ENCODE measurements at places on chromosomes 5 and 9. TPM values are rescaled to one million over a fixed set of nuclear protein-coding genes. Genes with fewer than 3 reads are reported as not detected.

DNA sequence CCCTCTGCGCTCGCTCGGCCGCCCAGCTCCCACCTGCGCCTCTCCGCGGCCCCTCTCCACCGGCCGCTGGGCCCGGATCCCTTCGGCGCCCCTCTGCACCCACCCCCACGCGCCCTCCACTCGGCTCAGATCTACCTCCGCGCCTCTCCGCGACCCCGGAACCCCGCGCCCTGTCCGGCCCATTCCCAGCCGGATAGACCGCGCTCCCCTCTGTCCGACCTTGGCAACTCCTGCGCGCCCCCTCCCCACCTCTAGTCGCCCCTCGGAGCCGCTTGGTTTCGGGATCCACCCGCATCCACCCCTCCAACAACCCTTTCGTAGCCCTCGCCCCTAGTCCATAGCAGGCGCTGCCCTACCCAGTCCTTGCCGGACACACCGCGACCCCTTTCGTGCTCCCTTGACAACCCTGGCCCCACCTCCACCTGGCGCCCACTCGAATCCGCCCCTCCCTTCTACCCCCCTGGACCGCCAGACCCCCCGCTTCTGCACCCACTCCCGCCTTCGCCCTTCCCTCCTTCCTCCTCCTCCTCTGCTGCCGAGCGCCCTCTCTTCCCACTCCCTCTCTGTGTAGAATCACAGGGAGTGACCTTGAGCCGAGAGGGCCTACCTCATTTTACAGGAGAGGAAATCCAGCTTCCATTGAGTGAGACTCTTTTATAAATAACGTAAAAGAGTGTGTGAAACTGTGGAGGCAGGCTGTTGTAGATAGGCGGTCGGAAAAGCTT, 525 bp upstream of the AK3 start:
- no peaks in the 10 kb centered on the region for H3K27me3 ChIP-seq
- H3K4me1 ChIP-seq, result peaks cover 30% of the 10 kb centered on the region

CCNI2 gene
- total RNA-seq, result 8.3 TPM

GRCh38 chr5:43851741-43852140, 248.8 kb downstream of the NNT start:
- H3K4me3 ChIP-seq, result no peak overlapping the region
- no peak for DNase-seq
- no peaks in the 10 kb centered on the region for H3K27me3 ChIP-seq
- no peaks in the 10 kb centered on the region for H3K36me3 ChIP-seq

C6 gene
- total RNA-seq, result not detected

DNA sequence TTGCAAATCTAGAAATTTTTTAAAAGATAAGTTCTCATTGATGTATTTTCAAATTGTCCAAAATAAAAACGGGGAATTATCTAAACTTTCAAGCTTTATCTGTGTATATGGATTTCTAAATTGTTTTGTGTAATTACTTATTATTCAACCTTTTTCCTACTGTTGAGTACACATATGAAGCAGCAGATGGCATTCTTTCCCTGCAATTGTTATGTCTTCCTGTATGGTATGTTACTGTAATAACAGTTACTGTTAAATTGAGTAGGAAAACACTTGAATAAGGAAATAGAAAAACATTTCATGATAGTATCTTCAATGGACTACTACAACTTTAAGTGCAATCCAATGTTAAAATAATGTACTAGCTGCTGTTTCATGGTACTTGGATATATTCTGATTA, 124.8 kb downstream of the RANBP17 start:
- no peak overlapping the region for H3K4me3 ChIP-seq
- H3K27ac ChIP-seq, result no peak overlapping the region
- peaks cover 2% of the 10 kb centered on the region for H3K27me3 ChIP-seq
- DNase-seq, result no peak

GRCh38 chr9:19155106-19155935, 28.0 kb upstream of the PLIN2 start:
- H3K27ac ChIP-seq, result no peak overlapping the region
- H3K36me3 ChIP-seq, result no peaks in the 10 kb centered on the region
- no peak overlapping the region for H3K4me3 ChIP-seq
- DNase-seq, result no peak
- H3K4me1 ChIP-seq, result peaks cover 17% of the 10 kb centered on the region

MSX2 gene
- total RNA-seq, result not detected

S1PR3 gene
- total RNA-seq, result not detected

DNA sequence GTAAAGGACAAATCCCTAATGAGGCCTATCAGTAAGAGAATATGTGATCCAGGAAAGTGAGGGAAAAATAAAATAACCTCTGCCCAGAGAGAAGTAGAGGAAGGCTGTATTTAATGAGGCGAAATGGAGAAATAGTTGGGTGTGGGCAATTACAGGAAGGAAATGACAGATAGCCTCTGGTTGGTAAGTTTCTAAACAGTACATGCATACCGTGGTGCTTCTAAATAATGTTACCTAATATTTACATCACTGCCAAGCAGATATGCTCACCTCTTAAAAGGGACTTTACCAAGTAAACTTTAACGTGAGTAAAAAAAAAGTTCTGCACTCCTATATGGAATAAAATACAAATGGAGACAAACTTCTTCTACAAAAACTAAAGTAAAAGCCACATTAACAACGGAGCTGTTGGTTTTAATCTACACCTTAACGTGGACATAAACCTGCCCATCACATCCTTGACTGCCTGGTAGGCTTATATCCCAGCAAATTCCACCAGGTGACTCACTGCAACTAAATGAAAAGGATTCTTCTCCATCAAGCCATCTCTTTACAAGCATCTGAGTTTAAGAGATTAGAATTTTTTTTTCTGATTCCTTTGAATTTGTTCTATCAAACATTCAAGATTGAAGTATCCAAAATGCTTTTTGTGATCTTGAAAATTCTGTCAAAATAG, 12.4 kb downstream of the NFIL3 start:
- H3K36me3 ChIP-seq, result peaks cover 64% of the 10 kb centered on the region
- DNase-seq, result no peak
- H3K27me3 ChIP-seq, result no peaks in the 10 kb centered on the region
- H3K27ac ChIP-seq, result peak overlapping the region; percentile 21
- no peak overlapping the region for H3K4me3 ChIP-seq

PCDHGA6 gene
- 0.08 TPM for total RNA-seq

DNA sequence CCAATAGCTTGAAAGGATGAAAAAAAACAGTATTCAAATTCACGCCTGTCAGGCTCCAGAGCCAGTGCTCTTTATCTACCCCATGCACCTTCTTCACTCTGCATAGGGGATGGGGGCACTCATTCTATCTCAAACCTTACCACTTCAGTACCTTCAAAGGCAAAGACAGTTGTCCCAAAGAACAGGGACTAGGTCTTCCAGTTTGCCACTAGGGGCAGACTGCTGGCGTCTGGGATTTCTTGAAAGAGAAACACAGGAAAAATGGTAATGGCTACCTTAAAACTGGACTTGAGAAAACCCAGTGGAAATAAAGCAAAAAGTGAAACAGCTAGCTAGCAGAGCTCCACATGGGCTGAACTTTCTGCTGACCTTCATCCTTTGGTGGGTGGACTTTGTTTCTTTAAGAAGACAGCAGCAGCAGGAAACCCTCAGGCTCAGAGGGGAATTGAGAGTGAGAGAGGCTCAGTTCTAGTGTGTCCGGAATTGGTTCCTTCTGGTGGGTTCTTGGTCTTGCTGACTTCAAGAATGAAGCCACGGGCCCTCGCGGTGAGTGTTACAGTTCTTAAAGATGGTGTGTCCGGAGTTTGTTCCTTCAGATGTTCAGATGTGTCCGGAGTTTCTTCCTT, 41.0 kb upstream of the SLC36A1 start:
- H3K4me1 ChIP-seq, result no peaks in the 10 kb centered on the region
- no peak overlapping the region for H3K4me3 ChIP-seq
- H3K27me3 ChIP-seq, result peaks cover 29% of the 10 kb centered on the region
- no peak for DNase-seq
- H3K36me3 ChIP-seq, result no peaks in the 10 kb centered on the region

- no peak for DNase-seq
- no peak overlapping the region for H3K27ac ChIP-seq
- no peak overlapping the region for H3K4me3 ChIP-seq
- no peaks in the 10 kb centered on the region for H3K4me1 ChIP-seq
Observed at GRCh38 chr5:73044546-73044945, 75.8 kb upstream of the TMEM171 start.

GRCh38 chr5:157282150-157282549, 16.2 kb downstream of the CYFIP2 start:
- DNase-seq, result no peak
- peaks cover 82% of the 10 kb centered on the region for H3K4me1 ChIP-seq
- no peaks in the 10 kb centered on the region for H3K27me3 ChIP-seq
- H3K36me3 ChIP-seq, result peaks cover 71% of the 10 kb centered on the region

DMRTA1 gene
- total RNA-seq, result not detected

DNA sequence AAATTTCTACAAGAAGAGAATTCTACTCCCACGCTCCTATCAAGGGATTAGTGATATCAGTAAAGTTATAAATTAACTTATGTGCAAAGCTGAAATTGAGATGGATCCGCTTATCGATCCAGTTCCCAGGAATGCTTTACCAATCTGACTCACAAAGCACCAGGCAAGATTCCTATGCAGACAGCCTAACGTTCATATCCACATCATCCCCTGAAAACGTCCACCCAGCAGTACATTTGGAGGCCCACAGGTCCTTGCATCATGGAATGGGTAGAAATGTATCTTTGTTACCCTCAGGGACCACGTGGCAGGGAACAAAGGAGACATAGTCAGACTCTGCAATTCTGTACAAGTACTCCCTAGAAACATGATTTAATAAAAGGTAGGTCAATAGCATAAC, 147.4 kb downstream of the ESM1 start:
- H3K27me3 ChIP-seq, result peaks cover 9% of the 10 kb centered on the region
- H3K36me3 ChIP-seq, result no peaks in the 10 kb centered on the region
- H3K27ac ChIP-seq, result no peak overlapping the region

GRCh38 chr5:23402585-23402984, 104.8 kb upstream of the PRDM9 start:
- no peaks in the 10 kb centered on the region for H3K4me1 ChIP-seq
- DNase-seq, result no peak
- H3K27ac ChIP-seq, result no peak overlapping the region
- H3K4me3 ChIP-seq, result no peak overlapping the region

GRCh38 chr9:137496601-137497375, 37.7 kb upstream of the NSMF start:
- H3K36me3 ChIP-seq, result peaks cover 3% of the 10 kb centered on the region
- no peak overlapping the region for H3K27ac ChIP-seq
- H3K4me1 ChIP-seq, result peaks cover 7% of the 10 kb centered on the region
- H3K4me3 ChIP-seq, result no peak overlapping the region

CCL27 gene
- total RNA-seq, result not detected

DNA sequence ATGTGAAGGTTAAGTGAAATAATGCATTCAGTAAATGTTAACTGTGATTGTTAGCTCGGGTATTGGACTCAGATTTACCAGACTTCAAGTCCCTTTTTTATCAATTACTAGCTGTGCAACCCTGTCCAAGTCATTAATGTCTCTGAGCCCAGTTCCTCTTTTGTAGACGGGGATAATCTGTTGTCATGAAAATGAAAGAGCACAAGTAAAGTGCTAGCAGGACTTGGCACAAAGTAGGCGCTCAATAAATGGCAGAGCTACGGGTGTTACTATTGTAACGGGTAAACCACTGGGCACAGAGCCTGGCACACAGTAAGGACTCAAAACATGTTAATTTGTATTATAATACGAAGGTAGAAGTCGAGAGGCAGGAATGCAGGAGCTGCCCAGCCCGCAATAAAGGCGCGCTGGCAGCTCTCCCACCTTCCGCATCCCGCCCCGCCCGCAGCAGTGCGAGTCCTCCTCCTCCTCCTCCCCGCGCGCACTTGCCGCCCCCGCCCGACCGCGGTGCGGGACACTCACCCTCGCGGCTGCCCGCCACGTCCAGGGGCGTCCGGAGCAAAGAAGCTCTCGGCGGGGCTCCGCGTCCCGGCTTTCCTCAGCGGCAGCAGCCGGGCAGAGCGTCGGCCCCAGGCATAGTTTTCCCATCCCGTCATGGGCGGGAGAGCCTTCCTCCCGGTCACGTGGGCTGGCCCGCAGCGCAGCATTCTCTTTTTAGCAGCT, at the start of gene C1QTNF2:
Gene C1QTNF2 (minus strand): TSS at position 637 of the 723 bp plus-strand sequence. CDS start 15,615 bp downstream, outside the sequence.
- H3K27ac ChIP-seq, result no peak within 1 kb of the TSS
- no peaks in the 10 kb centered on the region for H3K36me3 ChIP-seq
- peaks cover 64% of the 10 kb centered on the region for H3K27me3 ChIP-seq
- peaks cover 11% of the 10 kb centered on the region for H3K4me1 ChIP-seq
- H3K4me3 ChIP-seq, result peak within 1 kb of the TSS; percentile 57
- DNase-seq, result no peak

DNA sequence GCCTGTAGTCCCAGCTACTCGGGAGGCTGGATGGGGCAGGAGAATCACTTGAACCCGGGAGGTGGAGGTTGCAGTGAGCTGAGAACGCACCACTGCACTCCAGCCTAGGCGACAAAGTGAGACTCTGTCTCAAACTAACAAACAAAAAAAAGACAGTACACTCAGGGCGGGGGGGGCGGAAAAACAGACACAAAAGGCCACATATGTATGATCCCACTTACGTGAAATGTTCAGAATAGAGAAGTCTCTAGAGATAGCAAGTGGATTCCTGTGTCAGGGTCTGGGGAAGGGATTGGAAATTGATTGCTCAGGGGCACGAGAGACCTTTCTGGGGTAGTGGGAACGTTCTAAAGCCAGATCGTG, 9.0 kb upstream of the LCN1 start:
- H3K27ac ChIP-seq, result no peak overlapping the region
- peaks cover 14% of the 10 kb centered on the region for H3K27me3 ChIP-seq
- no peaks in the 10 kb centered on the region for H3K36me3 ChIP-seq
- DNase-seq, result no peak
- H3K4me1 ChIP-seq, result peaks cover 15% of the 10 kb centered on the region

- no peaks in the 10 kb centered on the region for H3K4me1 ChIP-seq
- H3K27ac ChIP-seq, result no peak overlapping the region
- no peaks in the 10 kb centered on the region for H3K36me3 ChIP-seq
- DNase-seq, result no peak
Observed at GRCh38 chr9:34714007-34714406, 4.1 kb upstream of the CCL21 start.

Measured in activated CD8-positive, alpha-beta T cell treated with anti-CD3 and anti-CD28 coated beads, Interleukin-2, amount 10 ng/mL, durations not matched to agents 7 days and 5 days (primary cell).